ENCODE measurements at places on chromosomes 4 and X.

- no peak for DNase-seq
Measured at GRCh38 chr4:126046081-126046614, 731.4 kb downstream of the FAT4 start.

DNA sequence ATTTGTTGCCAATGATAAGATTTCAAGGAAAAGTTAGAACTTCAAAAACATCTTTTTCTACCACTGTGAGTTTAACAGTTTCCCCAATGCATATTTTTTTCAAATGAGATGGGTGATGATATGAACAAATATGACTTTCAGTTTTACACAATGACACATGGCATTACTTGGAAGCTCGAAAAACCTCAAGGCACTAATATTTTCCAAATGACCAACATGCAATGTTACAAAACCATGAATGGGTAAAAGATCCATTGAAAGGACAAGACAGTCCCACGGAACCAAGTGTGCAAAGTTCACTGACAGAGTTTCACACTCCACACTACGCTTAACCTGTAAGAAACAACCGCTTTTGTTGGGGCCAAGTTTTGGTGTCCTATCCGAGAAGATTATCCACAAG lies 84.5 kb downstream of the CD99L2 start:
- DNase-seq = no peak

DNA sequence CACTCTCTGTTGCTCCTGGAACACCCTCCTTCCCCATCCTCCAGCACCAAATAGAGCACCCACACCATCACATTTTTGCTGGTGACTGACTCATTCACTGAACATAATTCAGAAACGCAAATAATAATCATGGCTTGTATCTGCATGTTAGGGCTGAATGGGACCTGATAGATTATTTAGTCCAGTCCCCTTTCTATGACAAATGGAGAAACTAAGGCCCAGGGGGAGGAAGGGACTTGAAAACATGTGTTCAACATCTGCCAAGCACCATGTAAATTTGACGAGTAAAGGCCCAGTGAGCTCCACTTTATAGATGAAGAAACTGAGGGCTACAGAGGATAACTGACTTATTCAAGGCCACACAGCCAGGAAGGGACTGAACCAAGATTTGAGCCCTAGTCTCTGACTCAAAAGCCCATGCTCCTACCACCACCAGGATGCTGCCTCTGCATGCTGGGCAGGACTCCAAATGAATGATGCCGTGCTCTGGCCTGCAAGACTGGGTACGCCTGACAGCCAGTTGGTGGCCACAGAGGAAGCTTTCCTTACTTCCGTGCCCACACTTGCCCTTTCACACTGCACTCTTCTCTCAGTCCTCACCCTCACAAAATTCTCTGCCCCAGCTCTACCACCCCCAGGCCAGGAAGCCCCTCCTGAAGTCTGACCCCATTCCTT lies 133.3 kb upstream of the PJA1 start:
- DNase-seq = no peak

DNA sequence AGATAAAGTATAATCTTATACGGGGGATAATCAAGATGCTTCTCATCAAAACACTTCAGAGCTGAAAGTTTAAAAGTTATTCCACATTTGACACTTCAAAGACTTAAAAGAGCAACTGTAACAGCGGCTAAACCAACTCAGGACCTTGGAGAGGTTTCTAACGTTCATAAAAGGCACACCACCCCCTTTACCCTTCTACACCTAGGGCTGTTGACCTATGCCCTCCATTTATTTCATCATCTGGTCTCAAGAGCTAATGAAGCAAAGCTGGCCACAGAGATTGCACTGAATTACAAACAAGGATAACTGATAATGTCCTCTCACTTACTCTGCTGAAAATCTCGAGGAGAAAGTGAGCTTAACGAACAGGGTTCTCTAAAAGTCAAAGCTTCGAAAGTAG lies 1.1 kb upstream of the RPS6KA6 start:
- DNase-seq = no peak

- DNase-seq = no peak
Measured at GRCh38 chr4:121155893-121156292, 8.2 kb downstream of the TNIP3 start.

- DNase-seq = no peak
Measured at GRCh38 chr4:109875106-109875505, 27.2 kb downstream of the LRIT3 start.

DNA sequence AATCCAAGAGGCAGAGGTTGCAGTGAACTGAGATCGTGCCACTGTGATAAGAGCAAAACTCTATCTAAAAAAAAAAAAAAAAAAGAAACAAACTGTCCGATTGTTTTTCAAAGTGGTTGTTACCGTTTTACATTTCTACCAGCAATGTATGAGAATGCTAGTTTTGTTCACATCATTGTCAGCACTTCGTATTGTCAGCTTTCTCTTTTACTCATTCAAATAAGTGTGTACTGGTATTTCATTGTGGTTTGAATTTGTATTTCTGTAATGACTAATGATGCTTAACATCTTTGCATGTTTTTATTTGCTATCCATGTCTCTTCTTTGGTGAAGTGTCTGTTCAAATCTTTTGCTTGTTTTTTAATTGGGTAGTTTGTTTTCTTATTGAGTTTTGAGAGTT lies 65.8 kb downstream of the GPR101 start:
- no peak for DNase-seq

GRCh38 chr4:151641167-151641566 lies 119.6 kb downstream of the GATB start:
- DNase-seq = no peak

DNA sequence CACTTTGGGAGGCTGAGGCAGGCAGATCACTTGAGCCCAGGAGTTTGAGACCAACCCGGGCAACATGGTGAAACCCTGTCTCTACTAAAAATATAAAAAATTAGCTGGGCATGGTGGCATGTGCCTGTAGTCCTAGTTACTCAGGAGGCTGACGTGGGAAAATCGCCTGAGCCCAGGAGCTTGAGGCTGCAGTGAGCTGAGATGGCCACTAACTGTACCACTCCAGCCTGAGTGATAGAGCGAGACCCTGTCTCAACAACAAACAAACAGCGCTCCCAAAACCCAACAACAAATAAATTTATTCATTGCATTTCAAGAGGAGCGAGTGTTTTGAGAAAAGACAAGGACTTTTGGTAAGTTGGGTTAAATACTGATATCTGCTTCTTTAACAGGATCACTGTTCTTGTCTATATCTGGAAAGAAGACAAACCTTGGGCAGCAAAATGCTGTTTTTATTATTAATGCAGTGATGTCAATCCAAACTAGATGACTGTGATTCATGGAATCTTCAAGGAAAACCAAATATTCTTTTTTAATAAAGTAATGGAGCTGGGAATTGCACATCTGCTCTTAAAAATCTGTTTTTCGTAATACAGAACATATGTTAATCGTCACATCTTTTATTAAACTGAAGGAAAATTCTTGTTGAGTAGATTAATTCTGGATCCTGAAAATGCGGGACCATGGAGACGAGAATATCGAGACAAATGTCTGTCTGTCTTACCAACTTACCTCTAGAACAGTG lies 90.8 kb upstream of the LIMCH1 start:
- no peak for DNase-seq

Measured in hindlimb muscle (tissue), 1 donor.